ENCODE measurements at places on chromosomes 16 and 17.

GRCh38 chr17:77140878-77141767 lies at the start of gene SEC14L1:
SEC14L1 (plus strand) TSS chr17:77140969; CDS start chr17:77143597, 2,628 bp downstream.
- no peak for DNase-seq

GRCh38 chr17:77466596-77467223 lies 325.9 kb downstream of the SEC14L1 start:
- no peak for DNase-seq

GRCh38 chr17:56395787-56396186 lies 197.7 kb upstream of the NOG start:
- DNase-seq, result no peak

- DNase-seq, result no peak
Observed at GRCh38 chr17:40179923-40180659, 2.8 kb downstream of the RAPGEFL1 start.

GRCh38 chr16:53910990-53911389 lies 207.0 kb downstream of the FTO start:
- no peak for DNase-seq

DNA sequence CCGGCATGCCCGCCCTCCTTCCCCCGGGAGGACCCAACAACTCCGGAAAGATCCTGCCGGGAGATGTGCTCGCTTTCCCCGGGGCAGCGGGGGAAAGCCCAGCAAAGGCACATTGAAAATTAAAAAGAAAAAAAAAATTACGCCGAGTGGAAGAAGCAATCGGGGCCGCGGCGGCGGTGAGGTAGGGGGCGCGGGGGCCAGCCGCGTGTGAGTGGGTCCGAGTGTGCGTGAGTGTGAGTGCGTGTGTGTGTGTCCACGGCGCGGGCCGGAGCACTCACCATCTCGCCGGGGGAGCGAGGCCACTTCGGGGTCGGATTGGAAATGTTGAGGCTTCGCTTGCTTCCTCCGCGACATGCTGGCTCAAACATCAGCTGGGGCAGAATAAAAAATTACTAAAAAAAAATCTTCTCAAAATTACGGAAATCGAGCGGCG lies at the start of gene SALL1:
TSS of gene SALL1 (minus strand) at position 383 of the 433 bp plus-strand sequence. CDS start at position 354, 29 bp downstream.
- DNase-seq, result no peak

- no peak for DNase-seq
Observed at GRCh38 chr16:87702325-87702811, 63.4 kb downstream of the KLHDC4 start.

DNA sequence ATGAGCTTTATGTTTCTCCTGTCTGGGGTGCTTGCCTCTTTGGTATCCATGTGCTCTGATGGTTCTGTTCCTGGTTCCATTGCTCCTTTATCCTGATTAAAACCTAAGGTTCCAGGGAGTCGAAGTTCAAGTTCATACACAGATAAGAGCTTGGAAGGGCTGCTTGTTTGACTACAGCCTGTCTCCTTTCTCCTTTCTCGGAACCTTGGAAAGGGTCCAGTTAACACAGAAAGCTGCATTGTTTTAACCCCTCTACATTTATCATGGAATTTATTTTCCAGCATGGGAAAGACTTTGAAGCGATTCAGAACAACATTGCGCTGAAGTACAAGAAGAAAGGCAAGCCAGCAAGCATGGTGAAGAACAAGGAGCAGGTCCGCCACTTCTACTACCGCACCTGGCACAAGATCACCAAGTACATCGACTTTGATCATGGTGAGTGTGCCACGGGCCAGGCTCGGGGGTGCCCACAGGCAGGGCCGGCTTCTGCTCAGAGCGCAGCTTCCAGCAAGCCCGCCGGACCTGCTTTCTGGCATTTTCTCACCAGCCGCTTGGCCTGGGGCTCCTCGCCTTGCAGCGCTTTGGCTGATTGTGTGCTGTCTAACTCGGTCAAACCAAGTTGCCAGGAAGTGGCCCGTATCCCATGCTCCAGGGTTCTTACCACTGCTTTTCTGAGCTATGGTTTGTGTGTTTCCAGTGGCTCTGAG lies 19.9 kb downstream of the CRAMP1 start:
- DNase-seq, result no peak

DNA sequence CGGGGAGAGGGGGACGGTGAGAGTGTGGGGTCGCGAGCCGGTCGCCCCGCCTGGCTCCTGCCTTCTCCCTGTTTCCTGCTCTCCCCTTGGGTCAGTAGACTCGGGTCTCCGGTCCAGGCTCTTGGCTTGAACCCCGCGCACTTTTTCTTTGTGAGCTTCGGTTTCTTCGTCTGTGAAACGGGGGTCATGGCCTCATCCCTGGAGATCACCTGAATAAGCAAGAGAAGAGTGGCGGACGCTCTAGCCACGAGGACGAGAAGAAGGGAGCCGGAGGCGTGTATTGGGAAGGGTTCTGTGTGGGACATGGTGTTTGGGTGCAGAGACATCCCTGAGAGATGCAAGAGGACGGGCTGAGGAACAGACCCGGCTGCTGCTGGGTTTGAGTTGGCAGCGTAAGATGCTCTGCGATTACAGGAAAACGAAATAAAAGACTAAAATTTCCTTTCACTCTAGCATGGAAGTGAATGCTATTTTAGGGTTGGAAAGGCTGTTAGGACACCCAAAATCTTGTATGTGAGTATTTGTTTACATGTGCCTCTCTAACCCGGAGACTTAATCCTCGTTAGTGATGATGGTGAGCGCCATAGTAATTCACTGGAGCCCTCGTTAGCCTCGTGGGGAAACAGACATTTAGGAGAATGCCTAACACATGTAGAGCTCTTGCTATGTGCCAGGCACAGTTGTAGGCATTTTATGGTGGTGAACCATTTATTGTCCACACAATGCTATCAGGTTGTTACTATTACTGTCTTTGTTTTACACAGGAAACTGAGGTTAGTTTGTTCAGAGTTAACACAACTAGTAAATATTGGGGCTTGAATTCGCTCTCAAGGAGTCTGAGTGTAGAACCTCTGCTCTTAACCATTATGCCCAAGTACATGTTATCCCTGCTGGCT lies 646 bp downstream of the KIF22 start:
- DNase-seq, result no peak

GRCh38 chr17:80119271-80119791 lies 17.9 kb downstream of the GAA start:
- no peak for DNase-seq

GRCh38 chr17:28426081-28426519 lies 20.1 kb upstream of the SLC46A1 start:
- no peak for DNase-seq

DNA sequence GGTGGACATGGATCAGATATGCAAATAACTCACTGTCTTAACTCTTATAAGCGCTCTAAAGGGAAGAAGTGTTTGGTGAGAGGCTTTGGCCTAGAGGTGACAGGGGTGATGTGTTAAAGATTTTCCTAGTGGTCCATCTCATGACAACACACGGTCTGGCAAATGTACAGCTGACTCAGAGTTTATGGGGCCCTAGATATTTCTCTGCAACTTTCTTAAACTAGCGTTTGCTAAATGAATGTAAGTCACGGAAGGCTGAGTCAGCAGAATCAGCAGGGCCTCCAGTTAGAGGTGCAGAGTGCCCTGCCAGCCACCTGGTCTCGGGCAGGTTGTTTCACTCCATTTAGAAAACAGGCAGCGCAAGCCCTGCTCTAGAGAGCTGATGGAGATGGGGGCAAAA lies 40.1 kb downstream of the CLEC16A start:
- no peak for DNase-seq

- DNase-seq, result no peak
Observed at GRCh38 chr17:81405411-81405872, 10.2 kb downstream of the BAHCC1 start.

- DNase-seq, result no peak
Observed at GRCh38 chr16:3949946-3950342, 69.4 kb upstream of the CREBBP start.

DNA sequence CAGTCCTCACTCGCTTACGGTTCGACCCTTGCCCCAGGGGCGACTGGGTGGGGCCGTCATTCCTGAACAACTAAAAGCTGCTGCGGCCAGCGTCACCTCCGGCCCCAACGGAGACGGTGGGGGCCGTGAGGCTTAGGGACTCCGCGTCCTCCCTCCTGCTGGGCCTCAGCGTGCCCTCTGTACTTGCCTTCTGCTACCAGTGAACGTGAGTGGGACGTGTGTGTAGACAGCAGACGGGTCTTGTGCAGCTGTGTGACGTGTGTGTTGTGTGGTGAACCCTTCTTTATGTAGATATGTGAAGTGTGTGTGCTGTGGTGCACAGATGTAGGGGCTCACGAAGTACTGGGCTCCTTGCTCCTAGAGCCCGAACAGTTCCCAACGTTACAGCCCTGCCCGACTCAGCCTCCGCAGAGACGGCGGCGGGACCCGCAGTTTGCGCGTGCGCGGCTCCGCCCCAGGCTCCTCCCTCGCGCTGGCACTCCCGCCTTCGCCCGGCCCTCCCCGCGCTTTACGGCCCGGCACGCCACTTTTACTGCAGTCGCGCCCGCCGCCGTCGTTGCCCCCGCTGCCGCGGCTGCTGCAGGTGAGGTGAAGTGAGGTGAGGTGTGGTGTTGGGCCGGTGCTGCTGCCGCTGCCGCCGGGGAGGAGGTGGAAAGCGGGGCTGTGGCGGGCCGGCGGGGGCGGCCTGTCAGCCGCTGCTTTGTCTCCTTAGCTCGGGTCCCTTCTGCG lies at the start of gene PHAF1:
TSS of gene PHAF1 (plus strand) at position 535 of the 729 bp plus-strand sequence. CDS start 235 bp downstream, outside the sequence.
- DNase-seq, result peak; percentile 95

GRCh38 chr16:10967986-10968385 lies 23.6 kb downstream of the CLEC16A start:
- no peak for DNase-seq

DNA sequence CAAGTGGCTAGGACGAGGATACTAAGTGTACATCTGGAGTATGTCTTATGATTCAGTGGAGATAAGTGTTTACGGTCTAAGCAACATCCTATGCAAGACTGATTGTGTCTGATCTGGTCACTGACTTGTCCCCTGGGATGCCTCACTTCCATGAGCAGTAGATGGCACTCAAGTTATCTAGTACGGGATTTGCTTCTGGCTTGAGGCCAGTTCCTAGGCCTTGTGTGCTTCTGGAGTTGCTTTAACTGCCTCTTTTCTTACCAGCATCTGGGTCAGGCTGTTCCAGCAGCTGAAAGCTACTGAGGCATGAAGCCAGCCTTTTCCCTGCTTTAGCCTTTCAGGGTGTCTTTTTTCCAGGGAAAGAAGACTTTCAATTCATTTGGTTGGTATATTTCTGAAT lies 23.0 kb downstream of the SUPT6H start:
- DNase-seq, result no peak

DNA sequence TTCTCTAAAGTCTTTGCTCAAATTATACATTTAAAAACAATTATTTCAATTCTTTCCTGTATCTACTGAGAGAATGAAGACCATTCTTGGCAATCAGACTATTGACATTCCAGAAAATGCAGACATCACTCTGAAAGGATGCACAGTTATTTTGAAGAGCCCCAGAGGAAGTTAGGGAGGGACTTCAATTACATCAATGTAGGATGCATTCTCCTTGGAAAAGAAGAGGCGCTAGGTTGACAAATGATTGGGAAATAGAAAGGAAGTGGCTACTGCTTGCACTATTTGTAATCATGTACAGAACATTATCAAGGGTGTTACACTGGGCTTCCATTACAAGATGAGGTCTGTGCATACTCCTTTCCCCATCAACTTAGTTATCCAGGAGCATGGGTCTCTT lies 74.3 kb downstream of the SSH2 start:
- no peak for DNase-seq

Measured in stimulated activated CD8-positive, alpha-beta memory T cell treated with anti-CD3 and anti-CD28 coated beads, Interleukin-7, amount 100 ng/mL, for 1 hour (primary cell).